ENCODE measurements at places on chromosomes 2 and 18.

GRCh38 chr2:191226196-191226595 lies 19.0 kb upstream of the MYO1B start:
- DNase-seq = no peak

- DNase-seq = no peak
Observed at GRCh38 chr2:7984693-7985353, 697.0 kb upstream of the ID2 start.

GRCh38 chr2:130972410-130972809 lies 120.8 kb downstream of the FAM168B start:
- DNase-seq = no peak

DNA sequence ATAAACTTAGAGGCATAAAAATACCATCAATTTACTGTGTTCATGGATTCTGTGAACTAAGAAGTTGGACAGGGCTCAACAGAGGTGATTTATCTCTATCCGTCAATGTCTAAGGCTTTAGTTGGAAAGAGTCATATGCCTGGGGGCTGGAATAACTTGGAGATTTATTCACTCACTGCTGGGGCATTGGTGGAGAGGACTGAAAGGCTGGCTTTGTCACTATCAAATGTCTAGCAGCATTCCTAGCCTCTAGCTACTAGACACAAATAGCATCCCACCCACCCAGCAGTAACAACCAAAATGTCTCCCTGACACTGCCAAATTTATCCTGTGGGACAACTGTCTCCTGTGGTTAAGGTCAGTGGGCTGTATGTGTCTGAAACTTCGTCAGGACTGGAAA lies 71.0 kb downstream of the EVA1A start:
- no peak for DNase-seq

- no peak for DNase-seq
Observed at GRCh38 chr2:64649626-64650025, 4.1 kb downstream of the SERTAD2 start.

DNA sequence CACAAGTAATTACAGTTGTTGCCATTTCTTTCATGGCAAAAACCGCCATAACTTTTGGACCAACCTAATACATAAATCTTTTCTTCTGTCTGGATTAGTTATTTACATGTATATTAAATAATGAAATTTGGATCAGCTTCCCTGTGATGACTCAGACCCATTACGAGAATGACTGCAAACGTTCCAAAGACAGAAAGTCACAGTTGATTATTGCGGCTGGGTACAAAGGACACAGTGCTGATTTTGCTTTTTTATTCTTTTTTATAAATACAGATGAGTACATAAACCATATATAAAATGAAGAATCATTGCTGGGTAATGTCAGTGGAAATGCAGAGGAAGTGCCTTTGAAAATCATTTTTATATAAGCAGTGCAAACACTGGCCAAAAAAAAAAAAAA lies 126.2 kb downstream of the TWIST2 start:
- DNase-seq = no peak

- DNase-seq = no peak
Observed at GRCh38 chr2:77484026-77484425, 38.1 kb downstream of the LRRTM4 start.

DNA sequence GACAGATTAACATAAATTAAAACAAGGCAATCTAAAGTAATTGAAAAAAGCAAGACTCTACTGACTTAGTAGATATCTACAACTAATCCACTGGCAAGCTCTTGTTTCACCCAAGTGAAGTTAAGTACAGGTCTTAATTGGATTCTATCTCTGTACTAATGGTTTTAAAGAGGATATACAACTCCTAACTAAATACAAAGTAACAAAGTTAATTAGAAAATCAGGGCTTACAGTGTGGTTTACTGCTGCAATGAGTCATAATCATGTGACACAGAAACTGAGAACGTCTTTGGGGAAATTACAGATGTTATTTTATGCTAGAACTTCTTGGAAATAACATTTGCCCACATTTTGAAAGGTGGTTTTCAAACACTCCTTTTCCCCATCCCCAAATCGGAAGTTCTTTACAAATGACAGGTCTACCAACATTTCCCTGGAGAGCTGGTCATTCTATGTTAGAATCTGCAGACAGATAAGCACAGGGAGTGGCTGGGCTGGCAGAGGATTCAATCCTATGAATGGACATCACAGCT lies 245.3 kb downstream of the STK39 start:
- no peak for DNase-seq

GRCh38 chr2:195608768-195609454 lies 48.1 kb upstream of the SLC39A10 start:
- no peak for DNase-seq

DNA sequence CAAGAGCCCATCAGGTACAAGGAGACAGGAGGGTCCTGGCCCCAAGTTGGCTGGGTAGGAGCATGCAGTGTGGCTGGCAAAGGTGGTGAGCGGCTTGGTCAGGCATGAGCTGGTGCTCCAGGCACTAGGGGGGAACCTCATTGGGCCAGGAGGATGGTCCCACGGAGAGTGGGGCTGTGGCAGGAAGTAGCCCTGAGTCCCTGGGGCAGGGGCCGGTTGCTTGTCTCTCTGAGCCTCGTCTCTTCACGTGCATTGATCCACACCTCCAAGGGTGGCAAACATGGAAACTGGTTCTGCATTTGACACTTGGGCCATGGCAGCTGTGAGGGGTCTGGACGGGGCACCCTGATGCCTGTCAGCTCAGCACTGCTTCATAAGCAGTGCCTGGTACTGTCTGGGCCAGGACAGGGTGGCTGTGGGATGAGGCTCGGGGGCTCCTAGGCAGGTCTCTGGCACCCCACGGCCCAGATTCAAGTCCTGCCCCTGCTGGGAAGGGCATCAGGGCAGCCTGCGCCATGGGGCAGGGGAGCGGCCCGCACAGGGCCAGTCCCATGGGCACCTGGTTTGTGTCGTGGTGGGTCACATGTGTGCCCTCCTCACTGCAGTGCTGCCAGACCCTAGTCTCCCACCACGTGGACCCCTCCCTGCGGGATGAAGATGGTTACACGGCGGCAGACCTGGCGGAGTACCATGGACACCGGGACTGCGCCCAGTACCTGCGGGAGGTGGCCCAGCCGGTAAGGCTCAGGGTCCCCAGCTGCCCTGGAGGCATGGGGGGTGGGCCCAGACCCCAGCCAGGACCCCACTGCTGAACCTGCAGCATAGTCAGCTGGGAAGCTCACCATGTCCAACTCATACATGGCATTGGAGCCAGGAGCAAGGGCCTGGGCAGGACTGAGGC lies 16.4 kb downstream of the ESPNL start:
- DNase-seq = no peak

- DNase-seq = peak; percentile 18
Observed at GRCh38 chr2:37623971-37624900, 47.2 kb downstream of the CDC42EP3 start.

GRCh38 chr2:113895301-113895700 lies 5.4 kb downstream of the ACTR3 start:
- no peak for DNase-seq

DNA sequence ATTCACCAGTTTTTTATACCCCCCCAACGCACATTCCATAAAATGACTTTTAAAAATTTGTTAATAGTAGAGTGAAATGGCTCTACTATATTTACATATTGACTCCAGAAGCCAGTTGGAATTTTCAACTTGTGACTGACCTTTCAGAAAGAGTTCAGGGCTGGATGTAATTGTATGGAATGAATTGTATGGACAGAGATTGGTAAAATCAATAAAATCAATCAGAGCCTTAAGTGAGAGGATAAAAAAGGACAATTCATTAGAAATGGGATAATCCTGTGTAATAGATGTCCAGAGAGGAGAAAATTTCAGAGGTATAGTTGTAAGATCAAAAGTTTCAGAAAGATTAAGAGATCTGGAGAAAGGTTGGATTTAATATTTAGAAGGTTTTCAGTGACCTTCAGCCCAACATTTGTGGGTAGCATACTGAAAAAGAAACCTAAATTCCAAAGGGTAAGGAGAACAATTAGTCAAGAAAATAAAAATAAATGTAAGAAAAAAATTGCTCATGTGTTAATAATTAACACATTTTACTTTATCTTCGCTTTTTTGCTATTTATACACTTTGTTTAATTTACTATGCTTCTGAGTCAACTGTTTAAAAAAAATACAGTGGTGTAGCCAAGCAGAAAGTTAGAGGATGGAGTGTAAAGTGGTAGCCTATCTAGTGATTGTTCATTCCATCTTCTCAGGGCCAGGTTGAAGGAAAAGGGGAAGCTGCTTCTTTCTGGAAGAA lies 385.4 kb upstream of the TMEFF2 start:
- no peak for DNase-seq

DNA sequence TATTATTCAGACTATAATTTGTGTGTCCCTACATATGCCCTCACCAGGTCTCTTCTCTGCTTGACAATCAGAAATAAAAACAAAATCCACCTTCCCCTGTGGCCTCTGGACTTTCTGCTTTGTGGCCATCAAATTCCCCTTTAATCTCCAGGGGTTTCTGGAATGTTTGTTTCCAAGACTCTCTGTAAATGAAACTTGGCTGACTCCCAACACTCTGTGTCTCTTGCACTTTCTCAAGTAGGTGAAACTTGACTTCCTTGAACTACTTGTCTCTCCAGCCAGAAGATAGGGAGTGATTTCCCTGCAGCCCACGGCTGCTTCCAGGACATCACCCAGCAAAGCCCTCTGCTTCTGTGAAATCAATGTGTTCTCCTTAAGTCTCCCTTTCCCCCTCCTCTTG lies 54.1 kb upstream of the AQP4 start:
- DNase-seq = no peak

DNA sequence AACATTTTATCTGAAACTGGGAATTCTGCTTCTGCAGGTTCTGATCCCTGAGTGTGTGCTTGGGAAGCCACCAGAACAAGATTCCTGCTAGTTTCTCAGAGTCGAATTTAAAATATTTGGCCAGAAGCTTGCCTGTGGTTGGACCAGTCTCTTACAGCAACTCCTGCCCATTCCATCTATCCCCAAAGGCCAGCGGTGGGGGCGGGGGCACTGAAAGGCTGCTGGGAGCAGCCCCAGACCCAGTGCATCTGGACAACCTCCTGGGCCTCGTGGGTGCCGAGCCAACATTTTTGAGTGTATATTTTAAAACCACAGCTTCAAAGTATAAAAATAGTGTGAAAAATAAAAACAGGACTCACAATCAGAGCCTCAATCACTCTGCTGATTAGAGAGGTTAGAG lies 38.6 kb upstream of the ZFP36L2 start:
- no peak for DNase-seq
